ENCODE measurements at places on chromosomes 13 and 19.

- DNase-seq, result no peak
Measured at GRCh38 chr19:4493929-4494690, 22.0 kb downstream of the HDGFL2 start.

GRCh38 chr13:53058065-53058679 lies 29.6 kb downstream of the OLFM4 start:
- no peak for DNase-seq

DNA sequence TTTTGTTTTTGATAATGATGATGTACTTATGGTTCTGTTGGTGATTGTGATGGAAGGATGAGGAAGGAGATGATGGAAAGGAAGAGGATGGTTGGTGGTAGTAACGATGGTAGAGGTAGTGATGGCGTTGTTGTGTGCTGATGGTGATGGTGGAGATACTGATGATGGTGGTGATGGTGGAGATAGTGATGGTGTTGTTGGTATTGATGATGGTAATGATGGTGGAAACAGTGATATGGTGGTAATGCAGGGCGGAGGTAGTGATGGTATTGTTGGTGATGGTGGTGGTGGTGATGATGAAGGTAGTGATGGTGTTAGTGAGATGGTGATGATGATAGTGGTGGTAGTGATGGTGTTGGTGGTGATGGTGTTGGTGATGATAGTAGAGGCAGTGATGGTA lies 12.7 kb downstream of the CLEC17A start:
- no peak for DNase-seq

- no peak for DNase-seq
Measured at GRCh38 chr13:51585696-51586095, 1.4 kb downstream of the WDFY2 start.

DNA sequence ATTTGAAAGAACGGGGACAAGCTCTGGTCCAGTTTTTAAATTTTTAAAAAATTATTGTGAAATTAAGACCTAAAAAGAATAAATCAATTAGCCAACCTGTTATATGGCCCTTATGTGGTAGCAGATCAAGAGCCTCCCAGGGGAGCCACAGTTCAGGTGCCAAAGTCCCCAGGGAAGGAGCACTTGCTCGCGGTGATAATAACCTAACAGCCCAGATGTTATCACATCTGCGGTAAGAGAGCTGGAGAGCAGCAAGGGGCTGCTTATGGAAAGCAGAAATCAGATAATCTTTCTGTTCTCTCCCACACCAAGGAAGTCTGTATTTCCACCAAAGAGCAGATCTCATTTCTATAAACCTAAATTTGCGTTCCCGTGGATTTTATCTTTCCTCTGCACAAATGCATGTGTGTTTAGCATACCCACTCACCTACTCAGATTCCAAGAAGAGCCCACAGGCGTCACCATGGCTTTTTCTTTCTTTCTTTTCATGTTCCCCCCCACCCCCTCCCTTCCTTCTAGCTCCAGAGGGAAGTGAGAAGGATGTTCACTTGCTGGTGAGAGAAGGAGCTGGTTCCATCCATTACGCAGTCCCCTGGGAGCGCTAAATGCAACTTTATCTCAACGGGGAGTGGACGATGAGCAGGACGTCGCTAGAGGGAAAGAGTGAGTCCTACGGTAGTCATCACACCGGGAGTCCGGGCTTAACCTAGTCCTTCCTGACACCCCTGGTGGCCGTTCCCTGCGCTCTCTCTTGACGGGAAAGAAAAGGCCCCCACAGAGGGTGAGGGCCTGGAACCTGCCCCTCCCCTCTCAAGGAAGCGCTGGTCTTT lies 1.6 kb upstream of the POU4F1 start:
- DNase-seq, result no peak

DNA sequence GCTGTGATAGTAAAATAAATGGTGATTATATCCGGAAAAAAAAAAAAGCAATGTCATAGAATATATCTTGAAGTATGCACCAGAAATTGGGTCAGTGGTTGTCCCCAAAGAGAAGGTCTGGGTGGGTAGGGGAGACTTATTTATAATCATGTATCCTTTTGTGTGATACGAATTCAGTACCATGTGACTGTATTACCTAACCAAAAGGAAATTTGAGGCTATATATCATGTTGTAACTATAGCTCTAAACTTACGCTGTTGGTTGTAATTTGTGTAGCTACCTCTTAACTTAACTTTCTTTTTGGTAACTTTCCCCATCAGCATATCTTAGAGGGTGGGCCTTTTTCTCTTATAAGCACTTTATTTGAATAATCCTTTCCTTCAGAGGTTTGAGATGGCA lies 25.2 kb upstream of the KCTD4 start:
- no peak for DNase-seq

GRCh38 chr19:23543351-23543750 lies 143.7 kb downstream of the ZNF675 start:
- DNase-seq, result no peak

GRCh38 chr13:98821372-98822224 lies 69.1 kb upstream of the SLC15A1 start:
- DNase-seq, result no peak

GRCh38 chr19:3413796-3414327 lies 47.5 kb downstream of the NFIC start:
- no peak for DNase-seq

DNA sequence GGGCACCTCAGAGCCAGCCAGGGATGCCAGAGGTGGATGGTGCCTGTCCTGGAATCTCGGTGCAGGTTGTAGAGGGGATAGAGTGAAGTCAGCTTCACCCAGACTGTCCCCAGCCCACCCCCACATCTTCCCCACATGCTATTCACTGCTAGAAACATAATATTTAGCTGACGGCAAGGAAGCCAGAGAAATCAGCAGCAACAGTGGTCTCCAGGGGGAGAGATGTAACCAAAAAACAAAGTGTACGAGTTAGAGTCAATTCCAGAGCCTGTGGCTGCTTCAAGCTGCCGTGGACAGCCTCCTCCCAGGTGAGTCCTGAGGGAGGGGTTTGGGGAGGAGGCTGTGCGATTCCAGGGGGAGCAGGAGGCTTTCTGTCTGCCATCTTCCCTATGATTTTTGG lies 97.6 kb downstream of the ZNF536 start:
- no peak for DNase-seq

GRCh38 chr13:77980592-77980991 lies 62.0 kb upstream of the EDNRB start:
- no peak for DNase-seq

- no peak for DNase-seq
Measured at GRCh38 chr19:14310055-14310454, 71.2 kb upstream of the ADGRE5 start.

DNA sequence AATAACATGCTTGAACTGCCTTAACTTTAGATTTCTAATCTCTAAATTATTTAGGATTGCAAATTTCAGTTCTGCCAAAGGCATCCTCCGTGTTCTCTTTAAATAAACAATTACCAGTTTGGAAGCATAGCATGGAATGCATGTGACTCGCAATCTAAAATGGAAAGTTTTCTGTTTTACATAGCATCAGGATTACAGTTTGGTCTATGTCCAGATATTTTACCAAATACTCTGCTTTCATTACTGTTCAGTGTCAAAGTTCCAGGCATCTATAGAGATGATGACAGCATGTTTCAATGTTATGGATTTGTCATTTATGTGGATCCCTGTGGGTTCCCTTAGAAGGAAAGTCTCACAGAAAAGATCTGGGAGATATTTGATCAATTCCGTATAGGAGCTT lies 16.8 kb downstream of the FLT1 start:
- no peak for DNase-seq

GRCh38 chr13:99650410-99650809 lies 149.1 kb downstream of the TM9SF2 start:
- DNase-seq, result no peak

DNA sequence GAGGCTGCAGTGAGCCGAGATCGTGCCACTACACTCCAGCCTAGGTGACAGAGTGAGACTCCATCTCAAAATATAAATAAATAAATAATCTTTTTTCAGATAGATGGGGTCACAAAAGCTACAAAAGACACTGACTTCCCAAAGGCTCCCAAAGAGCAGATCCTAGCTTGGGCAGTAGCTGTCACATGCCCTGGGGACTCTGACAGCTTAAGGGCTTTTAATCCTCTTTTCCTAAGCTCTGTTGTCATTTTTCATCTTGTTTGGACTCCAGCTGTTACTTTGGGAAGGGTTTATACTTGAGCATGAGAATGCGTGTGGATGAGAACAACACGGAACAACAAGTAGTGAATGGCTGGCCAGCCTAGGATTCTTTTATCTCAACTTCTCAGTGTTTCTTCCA lies 231.7 kb downstream of the MZT1 start:
- no peak for DNase-seq

DNA sequence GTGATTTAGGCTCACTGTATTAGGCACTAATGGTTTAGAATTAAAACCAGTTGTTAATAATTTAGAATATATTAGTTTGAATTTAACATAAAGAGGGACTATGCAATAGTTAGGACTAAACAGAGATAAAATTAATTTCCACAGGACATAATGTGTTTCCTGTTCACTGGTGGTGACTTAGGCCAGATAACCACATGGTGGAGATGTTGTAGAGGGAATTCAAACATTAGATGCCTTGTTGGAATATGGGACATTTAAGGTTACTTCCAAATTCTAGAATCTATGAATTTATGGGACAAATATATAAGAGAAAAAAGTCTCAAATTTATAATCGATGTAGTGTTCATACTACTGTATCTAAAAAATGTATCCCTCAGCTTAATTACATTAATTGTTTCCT lies 615.5 kb upstream of the KLHL1 start:
- DNase-seq, result no peak

DNA sequence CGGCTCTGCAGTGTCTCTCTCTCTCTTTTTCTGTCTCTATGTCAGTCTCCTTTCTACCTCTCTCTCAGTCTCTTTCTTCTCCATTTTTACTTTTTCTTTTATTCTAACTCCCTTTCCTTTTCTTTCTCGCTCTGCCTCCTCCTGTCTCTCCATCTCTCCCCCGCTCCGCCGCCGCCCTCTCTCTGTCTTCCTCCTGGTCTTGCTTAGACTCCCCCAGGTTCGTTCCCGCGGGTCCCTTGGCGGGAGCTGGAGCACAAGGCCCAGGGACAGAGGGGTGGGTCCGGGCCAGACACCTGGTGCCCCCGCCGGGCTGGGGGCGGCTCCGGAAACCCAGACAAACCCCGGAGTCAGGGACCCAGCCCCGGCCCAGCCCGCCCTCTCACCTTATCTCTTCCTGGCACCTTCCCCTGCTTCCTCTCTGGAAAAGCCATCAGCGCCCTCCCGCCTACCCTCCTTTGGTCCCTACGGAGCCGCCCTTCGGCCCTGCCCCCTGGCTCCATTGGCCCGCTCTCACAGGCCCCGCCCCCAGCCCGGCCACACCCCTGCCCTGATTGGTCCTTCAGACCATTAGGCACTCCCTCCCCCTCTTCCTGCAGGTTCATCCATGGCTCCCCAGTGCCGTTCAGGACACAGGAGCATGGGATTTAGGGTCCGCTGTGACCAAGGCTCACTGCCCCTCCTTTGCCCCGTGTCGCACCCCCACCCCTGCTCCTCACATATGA lies 15.4 kb upstream of the NOP53 start:
- peak; percentile 74 for DNase-seq

- DNase-seq, result no peak
Measured at GRCh38 chr19:7088999-7089398, 19.5 kb downstream of the ZNF557 start.

DNA sequence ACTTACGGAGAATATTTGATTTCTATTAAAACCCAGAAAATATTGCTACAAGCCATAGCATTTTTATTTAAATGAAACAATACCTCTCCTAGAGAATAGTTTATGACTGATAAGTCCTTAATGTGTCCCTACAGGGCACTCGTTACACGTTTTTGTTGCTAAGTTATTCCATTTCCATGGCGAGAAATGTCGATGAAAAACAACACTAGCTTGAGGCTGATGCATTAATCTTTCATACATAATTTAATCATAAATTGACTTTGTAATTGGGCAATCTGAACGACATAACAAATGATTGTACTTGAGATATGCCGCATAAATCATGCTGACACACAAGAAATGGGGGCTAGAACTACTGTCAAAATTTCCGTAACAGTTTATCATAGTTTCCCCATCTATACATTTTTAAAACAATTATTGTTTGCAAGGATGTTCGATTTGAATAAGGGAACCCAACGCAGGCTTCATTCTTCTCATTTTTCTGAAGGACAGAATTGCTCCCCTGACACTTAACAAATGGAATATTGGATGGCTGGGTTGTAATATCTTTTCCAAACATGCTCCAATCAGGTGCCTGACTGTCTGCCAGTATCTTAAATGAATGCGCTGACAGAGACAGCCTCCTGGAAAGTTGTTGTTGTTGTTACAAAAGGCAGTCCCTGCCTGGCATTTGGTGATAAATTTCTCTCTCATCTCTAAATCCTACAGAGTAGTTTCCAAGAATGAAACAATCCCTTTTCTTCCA lies 61.9 kb downstream of the FLT1 start:
- DNase-seq, result no peak
